Right lobe of liver (tissue), 6 donors: ENCODE measurements at places on chromosomes 3 and 15. TPM values are rescaled to one million over a fixed set of nuclear protein-coding genes. Genes with fewer than 3 reads are reported as not detected.

GOLGA8H gene
- total RNA-seq: not detected

FBXW12 gene
- total RNA-seq: not detected

SCN5A gene
- not detected for total RNA-seq

PLOD2 gene
- total RNA-seq: 78.2 TPM

MITF gene
- 3.9 TPM for total RNA-seq

INKA1 gene
- 0.51 TPM for total RNA-seq

ZIC1 gene
- total RNA-seq: 11.1 TPM

XIRP1 gene
- 0.07 TPM for total RNA-seq

ADGRG7 gene
- total RNA-seq: 6.0 TPM

NANOGP8 gene
- total RNA-seq: 0.31 TPM

GJD2 gene
- not detected for total RNA-seq

SECISBP2L gene
- total RNA-seq: 18.4 TPM

ST3GAL6 gene
- total RNA-seq: 37.8 TPM

CCNL1 gene
- 153 TPM for total RNA-seq

PRSS50 gene
- 0.42 TPM for total RNA-seq

FAM3D gene
- total RNA-seq: not detected

SIDT1 gene
- total RNA-seq: 0.43 TPM

PARP15 gene
- total RNA-seq: 1.5 TPM

SH2D7 gene
- total RNA-seq: not detected

REC114 gene
- not detected for total RNA-seq

CHL1 gene
- total RNA-seq: 0.13 TPM

CLDN11 gene
- 1.2 TPM for total RNA-seq

CCR3 gene
- total RNA-seq: 0.27 TPM

MAP3K13 gene
- total RNA-seq: 14.1 TPM

UBE2E1 gene
- 40.4 TPM for total RNA-seq

JMJD7 gene
- 8.6 TPM for total RNA-seq

COL6A5 gene
- not detected for total RNA-seq

OSTN gene
- total RNA-seq: not detected

LRCH3 gene
- 24.2 TPM for total RNA-seq

ZDHHC23 gene
- total RNA-seq: 7.3 TPM

POLQ gene
- 0.80 TPM for total RNA-seq
